Left lobe of liver (tissue), 2 donors: ENCODE measurements at places on chromosomes 1 and 21. TPM values are rescaled to one million over a fixed set of nuclear protein-coding genes. Genes with fewer than 3 reads are reported as not detected.

DNA sequence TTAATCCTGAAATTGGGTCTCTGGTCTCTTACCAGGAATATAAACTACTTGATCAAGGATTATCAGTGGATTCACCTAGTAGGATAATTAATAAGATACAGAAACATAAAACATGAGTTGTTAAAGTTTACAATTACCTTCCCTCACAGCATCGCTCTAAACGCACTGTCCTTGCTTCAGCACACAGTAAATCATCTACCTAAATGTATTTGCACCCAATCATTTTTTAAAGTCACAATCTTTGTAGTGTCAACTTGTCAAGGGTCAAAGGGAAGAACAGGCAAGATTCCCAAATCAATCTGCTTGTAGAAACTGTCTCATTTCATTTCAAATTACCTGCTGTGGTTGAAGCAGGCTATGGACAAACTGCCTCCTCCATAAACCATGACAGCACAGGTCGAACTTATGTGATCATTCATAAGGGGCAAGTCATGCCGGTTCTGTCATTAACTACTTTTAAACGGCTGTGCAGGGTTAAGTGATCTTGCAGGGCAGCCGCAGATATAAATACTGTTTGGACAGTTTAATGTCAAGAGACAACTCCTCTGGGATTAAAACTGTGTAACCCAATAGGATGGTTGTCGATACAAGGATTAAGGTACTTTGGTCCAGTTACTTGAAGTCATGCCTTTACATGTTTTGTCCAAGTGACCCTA lies 93.6 kb downstream of the ZNF281 start:
- no peak for DNase-seq

Gene SPRR3
- total RNA-seq: not detected

Gene GLIS1
- total RNA-seq: not detected

Gene LCE3E
- not detected for total RNA-seq

DNA sequence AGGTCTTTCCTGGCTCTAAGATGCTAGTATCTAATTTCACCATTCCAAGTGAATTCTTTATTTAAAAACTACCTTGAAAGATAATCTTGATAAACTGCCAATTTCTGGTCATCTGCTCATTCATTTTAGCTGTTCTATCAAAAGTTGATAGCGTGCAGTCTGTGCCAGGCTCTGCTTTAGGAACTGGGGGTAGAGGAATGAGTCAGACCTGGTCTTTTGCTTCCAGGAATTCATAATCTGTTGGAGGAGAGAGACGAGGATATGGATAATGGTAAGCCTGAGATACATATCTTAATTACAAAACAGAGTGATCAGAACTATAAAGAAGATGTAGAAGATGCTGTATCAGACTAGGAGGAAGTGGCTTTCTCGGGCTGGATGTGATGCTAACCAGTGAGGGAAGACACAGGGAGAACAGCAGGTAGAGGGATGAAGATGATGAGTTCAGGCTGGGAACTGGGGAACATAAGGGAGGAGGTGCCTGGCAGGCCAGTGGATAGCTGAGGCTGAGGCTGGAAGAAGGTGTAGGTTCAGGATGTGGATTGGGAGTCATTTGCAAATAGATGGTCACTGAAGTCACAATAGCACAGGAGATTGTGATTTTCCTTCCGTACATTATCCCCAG lies 12.3 kb upstream of the PHC2 start:
- DNase-seq: no peak

Gene LCE1E
- not detected for total RNA-seq

DNA sequence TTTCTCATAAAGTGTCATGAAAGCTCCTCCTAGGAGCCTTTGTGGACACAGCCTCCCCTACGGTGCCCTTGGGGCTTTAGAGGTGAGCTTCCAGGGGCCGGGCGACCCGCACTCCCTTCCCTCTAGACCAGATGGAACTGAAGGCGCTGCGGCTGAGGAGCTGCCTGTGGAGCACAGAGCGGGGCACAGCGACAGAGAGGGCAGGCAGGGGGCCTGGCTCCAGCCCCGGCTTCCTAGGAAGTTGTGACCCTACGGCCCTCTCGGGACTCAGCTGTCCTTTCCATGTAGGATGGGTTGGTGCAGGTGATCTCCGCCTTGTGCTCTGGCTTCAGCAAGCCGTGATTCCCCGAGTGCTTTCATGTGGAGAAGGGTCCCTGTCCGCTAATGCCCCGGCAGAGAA lies 23.6 kb upstream of the NEK2 start:
- no peak for DNase-seq

GRCh38 chr1:199472018-199472417 lies 555.5 kb upstream of the NR5A2 start:
- no peak for DNase-seq

GRCh38 chr1:32180186-32181060 lies 948 bp downstream of the TXLNA start:
- peak; percentile 60 for DNase-seq

GRCh38 chr1:175116210-175116798 lies 48.7 kb downstream of the TNN start:
- DNase-seq: no peak

- no peak for DNase-seq
These were observed 21.3 kb upstream of the RUNX1 start for GRCh38 chr21:35070436-35070835.

Gene CTSK
- total RNA-seq: 2.4 TPM

GRCh38 chr1:225026701-225027100 lies 97.2 kb downstream of the DNAH14 start:
- no peak for DNase-seq

GRCh38 chr1:22877112-22877915 lies 95.4 kb downstream of the LACTBL1 start:
- DNase-seq: no peak

- no peak for DNase-seq
These were observed 25.2 kb upstream of the SSX2IP start for GRCh38 chr1:84715342-84716019.

GRCh38 chr1:87712261-87713010 lies 383.8 kb downstream of the LMO4 start:
- DNase-seq: no peak

DNA sequence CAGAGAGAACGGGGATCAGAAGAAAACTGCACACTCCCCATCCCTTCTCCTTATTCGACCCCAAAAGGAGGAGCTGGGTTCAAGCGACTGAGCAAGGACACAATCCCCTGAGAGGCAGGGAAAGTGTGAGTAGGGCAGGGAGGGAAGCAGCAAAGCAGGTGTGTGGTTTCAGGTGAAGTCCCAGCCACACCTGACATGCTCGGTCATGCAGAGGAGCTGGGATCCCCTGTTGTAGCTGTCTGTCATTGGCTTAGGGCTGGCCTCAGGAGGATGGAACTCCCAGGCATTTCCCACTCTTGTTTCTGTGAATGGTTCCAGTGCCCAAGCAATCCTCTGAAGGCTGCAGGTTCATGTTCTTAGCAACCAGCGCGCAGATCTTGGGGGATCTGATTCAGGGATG lies 150.7 kb downstream of the DSCAM start:
- DNase-seq: no peak

DNA sequence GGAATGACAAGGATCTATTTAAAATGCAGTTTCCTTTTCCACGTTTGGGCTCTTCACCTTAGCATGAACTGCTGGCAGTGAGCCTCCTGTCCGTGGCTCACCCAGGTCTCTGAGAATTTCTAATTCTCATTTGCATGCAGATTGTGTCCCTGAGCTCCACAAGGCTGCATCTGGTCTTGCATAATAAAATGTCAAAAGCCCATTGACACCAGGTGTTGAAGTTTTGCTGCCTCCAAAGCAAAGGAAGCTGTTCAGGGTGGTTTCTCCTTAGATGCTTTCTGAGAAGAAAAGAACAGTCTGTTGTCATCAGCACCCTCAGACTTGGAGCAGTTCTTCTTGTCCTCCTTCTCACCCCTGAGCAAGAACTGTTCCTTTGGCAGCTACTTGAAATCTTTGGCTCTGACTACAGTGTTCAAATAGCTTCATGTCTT lies 433.1 kb upstream of the KAZN start:
- no peak for DNase-seq

DNA sequence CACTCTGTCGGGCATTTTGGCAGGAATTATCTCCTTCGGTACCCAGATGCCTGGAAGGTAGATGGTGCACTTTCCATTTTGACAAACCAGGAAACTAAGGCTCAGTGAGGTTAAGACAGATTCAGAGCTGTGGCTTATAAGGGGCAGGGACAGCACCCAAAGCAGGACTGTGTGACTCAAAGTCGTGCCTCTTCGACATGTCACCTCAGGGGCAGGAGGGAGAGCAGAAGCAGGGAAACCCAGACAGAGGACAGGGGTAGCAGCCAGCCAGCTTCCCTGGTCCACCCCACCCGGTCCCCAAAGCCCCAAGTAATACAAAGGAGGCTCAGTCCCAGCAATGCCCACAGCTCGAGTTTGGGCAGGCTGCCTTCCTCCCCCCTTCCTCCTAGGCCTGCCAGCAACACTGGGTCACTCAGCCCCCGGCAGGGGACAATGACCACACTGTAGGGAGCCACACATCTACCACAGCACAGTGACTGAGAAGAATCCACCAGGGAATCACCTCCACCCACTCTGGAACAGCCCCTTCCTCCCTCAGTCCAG lies 2.5 kb downstream of the RHOC start:
- DNase-seq: no peak

GRCh38 chr1:97170300-97170699 lies 448.7 kb downstream of the PTBP2 start:
- DNase-seq: no peak

Gene LENEP
- not detected for total RNA-seq

DNA sequence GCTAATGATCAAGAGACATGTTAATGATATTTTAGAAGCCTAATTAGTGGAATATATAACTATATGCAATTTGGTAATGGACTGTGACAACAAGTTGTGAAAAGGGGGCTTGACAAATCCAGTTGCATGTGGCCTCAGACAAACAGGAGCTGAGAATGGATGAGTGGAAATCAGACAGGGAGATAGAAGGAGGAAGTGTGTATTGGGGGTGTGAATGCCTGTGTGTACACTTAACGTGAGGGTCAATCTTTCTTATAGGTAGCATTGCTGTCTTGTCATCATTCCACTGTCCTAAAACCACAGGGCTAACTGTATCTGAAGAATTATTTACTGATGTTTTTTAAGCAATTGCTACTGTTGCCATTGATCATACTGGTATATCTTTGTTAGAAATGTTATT lies 64.8 kb downstream of the PBX1 start:
- no peak for DNase-seq

DNA sequence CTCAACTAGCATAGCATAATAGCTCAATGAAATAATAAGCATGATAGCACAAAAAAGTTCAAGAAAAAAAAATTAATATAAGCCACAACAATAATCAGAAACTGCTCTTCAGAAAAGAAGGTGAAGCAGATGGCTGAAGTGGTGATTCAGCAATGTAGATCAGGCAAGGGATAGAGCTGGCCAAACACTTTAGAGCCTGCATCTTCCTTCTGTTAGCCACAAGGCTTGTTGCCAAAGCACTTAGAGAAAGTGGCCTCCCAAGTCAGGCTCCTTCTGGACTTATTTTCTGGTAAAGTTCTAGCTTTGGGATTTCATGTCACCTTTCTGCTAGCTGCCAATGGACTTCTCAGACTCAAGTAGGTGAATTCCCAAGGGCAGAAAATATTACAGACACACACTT lies 60.3 kb upstream of the C1orf87 start:
- DNase-seq: no peak

GRCh38 chr1:224205438-224205840 lies 22.4 kb downstream of the DEGS1 start:
- DNase-seq: no peak

Gene CNKSR1
- 0.63 TPM for total RNA-seq

Gene PLA2G2C
- not detected for total RNA-seq

DNA sequence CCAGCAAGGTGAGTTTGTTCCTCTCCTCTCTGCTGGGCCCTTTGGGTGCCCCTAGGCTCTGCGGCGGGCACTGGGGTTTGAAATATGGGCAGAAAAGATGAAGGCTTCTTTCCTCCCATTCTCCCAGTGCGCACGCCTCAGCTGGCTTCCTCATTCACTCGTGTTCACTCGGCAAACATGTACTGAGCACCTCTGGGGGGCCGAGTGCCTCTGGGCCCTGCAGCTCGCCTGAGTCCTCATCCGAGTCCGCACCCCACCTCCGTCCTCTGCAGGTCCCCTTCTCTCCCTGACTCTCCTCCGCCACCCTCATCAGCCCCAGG lies 98.5 kb upstream of the RUNX3 start:
- no peak for DNase-seq

GRCh38 chr1:44571712-44572571 lies 102.3 kb downstream of the TMEM53 start:
- DNase-seq: no peak

GRCh38 chr1:247406014-247406656 lies 9.8 kb upstream of the NLRP3 start:
- no peak for DNase-seq

- no peak for DNase-seq
These were observed 783.2 kb upstream of the NEGR1 start for GRCh38 chr1:73065339-73066041.

- no peak for DNase-seq
These were observed 1.2 kb downstream of the ATP1B1 start for GRCh38 chr1:169107603-169108208.

GRCh38 chr1:55188909-55189308 lies 26.3 kb downstream of the USP24 start:
- no peak for DNase-seq

Gene RXFP4
- not detected for total RNA-seq

Gene SEMA4A
- total RNA-seq: 0.88 TPM

GRCh38 chr1:45716700-45717099 lies 28.7 kb downstream of the TMEM69 start:
- no peak for DNase-seq
